Fibroblast of lung (primary cell): ENCODE measurements at places on chromosomes 2 and 18. TPM values are rescaled to one million over a fixed set of nuclear protein-coding genes. Genes with fewer than 3 reads are reported as not detected.

GRCh38 chr2:9137379-9138150 is 69.0 kb upstream of the ASAP2 start:
- no peak for DNase-seq
- no peaks in the 10 kb centered on the region for H3K27me3 ChIP-seq
- H3K4me1 ChIP-seq = peaks cover 2% of the 10 kb centered on the region
- H3K36me3 ChIP-seq = no peaks in the 10 kb centered on the region
- no peak overlapping the region for H3K27ac ChIP-seq
- H3K4me3 ChIP-seq = no peak overlapping the region

Gene ZC3H6
- polyA plus RNA-seq = 0.85 and 1.7 TPM in 2 replicates

Gene TEX44
- polyA plus RNA-seq = not detected in 2 replicates

- no peaks in the 10 kb centered on the region for H3K27me3 ChIP-seq
- no peaks in the 10 kb centered on the region for H3K36me3 ChIP-seq
- no peaks in the 10 kb centered on the region for H3K4me1 ChIP-seq
- peak; percentile 37 for DNase-seq
- H3K4me3 ChIP-seq = no peak overlapping the region
Observed at GRCh38 chr18:49547701-49548100, 14.2 kb upstream of the LIPG start.

DNA sequence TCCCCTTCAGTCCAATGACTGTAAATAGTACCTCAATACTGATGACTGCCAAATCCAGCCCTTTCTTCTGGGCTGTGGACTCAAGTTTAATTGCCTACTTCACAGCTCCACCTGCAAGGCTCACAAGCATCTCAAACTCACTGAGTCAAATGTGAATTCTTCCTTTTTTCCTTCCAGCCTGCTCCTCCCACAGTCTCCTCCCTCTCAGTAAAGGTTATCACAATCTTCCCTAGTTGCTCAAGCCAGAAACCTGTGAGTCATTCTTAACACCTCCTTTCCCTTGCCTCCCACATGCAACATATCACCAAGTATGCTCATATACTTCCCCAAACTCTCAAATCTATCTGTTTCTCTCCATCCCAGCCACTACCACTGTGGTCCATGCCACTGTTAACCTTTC is 3.7 kb upstream of the MFSD6 start:
- H3K27ac ChIP-seq = no peak overlapping the region
- no peaks in the 10 kb centered on the region for H3K4me1 ChIP-seq
- peak; percentile 60 for DNase-seq
- H3K4me3 ChIP-seq = no peak overlapping the region

- no peaks in the 10 kb centered on the region for H3K27me3 ChIP-seq
- H3K36me3 ChIP-seq = no peaks in the 10 kb centered on the region
- H3K4me1 ChIP-seq = peaks cover 32% of the 10 kb centered on the region
- no peak overlapping the region for H3K4me3 ChIP-seq
- no peak for DNase-seq
Observed at GRCh38 chr2:20578266-20578894, 72.5 kb downstream of the HS1BP3 start.

GRCh38 chr2:85018049-85018447 is 47.1 kb downstream of the KCMF1 start:
- no peaks in the 10 kb centered on the region for H3K27me3 ChIP-seq
- H3K36me3 ChIP-seq = no peaks in the 10 kb centered on the region
- DNase-seq = peak; percentile 28
- no peak overlapping the region for H3K27ac ChIP-seq
- H3K4me1 ChIP-seq = peaks cover 7% of the 10 kb centered on the region

Gene GNLY
- not detected in 2 replicates for polyA plus RNA-seq

GRCh38 chr18:78914249-78914935 is 65.2 kb upstream of the SALL3 start:
- no peak overlapping the region for H3K27ac ChIP-seq
- H3K36me3 ChIP-seq = no peaks in the 10 kb centered on the region
- H3K27me3 ChIP-seq = no peaks in the 10 kb centered on the region

Gene CPSF3
- polyA plus RNA-seq = 48.6 and 54.1 TPM in 2 replicates

DNA sequence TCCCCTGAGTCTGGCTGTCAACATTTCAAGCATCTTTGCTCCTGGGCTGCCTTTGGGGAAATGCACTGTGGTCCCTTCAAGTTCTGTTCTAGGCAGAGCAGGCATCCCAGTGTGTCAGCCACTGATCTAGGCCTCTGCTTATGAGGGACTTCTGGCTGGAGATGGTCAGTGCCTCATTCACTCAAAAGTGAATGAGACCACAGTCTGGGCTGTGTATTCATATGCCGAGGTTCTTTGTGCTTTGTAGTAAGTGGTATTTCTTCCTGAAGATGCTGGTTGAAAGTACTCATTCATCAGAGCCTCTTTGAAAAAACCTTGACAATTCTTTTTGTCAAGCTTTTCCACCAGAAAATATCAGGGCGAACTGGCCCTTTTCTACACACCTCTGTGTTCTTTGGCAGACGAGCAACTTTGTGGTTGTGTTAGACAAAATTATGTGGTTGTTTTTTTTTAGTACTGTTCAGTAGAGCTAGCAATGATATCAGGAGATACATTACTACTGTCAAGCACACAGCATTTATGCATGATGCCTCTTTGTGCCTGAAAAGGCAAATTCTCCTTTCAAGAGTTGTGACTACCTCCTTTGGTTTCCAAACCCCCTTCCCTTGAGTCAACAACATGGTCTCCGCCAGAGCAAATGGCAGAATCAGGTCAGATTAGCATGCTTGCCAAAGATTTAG is 510.9 kb upstream of the NRP2 start:
- H3K4me1 ChIP-seq = no peaks in the 10 kb centered on the region
- no peak for DNase-seq
- H3K27ac ChIP-seq = no peak overlapping the region
- H3K36me3 ChIP-seq = no peaks in the 10 kb centered on the region

Gene DCC
- polyA plus RNA-seq = 0.14 and 0.69 TPM in 2 replicates

DNA sequence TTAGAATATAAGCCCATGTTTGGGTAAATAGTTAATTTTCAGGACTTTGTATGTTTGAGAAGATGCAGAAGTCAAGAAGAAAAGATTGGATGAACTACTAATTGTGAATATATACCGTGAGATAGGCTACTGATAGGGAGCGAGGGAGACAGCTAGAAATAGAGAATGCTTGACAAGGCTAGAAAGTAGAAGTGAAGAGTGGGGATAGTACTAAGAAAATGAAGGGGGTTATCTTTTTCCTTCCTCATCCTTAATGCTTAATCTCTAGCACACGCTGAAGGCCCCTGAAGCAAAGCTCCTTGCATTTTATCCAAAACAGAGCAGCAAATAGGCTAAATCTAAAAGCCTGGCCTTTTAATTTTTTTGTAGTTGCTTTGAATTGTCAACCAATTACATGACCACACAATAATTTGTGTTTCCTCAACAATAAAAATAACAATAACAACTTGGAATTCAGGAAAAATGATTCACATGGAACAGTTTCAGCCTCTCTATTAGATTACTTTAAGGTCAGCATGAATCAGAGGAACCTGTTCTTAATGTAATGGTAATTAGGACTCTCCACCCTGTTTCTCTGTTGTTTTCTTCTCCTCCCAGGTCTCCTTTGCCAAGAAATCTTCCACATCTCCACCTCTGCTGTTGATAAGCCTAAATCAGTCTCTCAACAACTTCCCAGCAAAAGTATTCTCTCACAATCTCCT is 1071.3 kb upstream of the ZEB2 start:
- no peak overlapping the region for H3K4me3 ChIP-seq
- DNase-seq = no peak
- peaks cover 3% of the 10 kb centered on the region for H3K4me1 ChIP-seq
- no peaks in the 10 kb centered on the region for H3K36me3 ChIP-seq
- no peaks in the 10 kb centered on the region for H3K27me3 ChIP-seq

- peaks cover 3% of the 10 kb centered on the region for H3K27me3 ChIP-seq
- H3K4me3 ChIP-seq = peak overlapping the region; percentile 30
- no peak overlapping the region for H3K27ac ChIP-seq
- no peaks in the 10 kb centered on the region for H3K36me3 ChIP-seq
Observed at GRCh38 chr2:199851501-199851810, 464 bp upstream of the FTCDNL1 start.

GRCh38 chr18:77470569-77471413 is 221.1 kb downstream of the GALR1 start:
- DNase-seq = no peak
- H3K36me3 ChIP-seq = no peaks in the 10 kb centered on the region
- H3K27me3 ChIP-seq = no peaks in the 10 kb centered on the region
- H3K27ac ChIP-seq = no peak overlapping the region
- no peaks in the 10 kb centered on the region for H3K4me1 ChIP-seq

DNA sequence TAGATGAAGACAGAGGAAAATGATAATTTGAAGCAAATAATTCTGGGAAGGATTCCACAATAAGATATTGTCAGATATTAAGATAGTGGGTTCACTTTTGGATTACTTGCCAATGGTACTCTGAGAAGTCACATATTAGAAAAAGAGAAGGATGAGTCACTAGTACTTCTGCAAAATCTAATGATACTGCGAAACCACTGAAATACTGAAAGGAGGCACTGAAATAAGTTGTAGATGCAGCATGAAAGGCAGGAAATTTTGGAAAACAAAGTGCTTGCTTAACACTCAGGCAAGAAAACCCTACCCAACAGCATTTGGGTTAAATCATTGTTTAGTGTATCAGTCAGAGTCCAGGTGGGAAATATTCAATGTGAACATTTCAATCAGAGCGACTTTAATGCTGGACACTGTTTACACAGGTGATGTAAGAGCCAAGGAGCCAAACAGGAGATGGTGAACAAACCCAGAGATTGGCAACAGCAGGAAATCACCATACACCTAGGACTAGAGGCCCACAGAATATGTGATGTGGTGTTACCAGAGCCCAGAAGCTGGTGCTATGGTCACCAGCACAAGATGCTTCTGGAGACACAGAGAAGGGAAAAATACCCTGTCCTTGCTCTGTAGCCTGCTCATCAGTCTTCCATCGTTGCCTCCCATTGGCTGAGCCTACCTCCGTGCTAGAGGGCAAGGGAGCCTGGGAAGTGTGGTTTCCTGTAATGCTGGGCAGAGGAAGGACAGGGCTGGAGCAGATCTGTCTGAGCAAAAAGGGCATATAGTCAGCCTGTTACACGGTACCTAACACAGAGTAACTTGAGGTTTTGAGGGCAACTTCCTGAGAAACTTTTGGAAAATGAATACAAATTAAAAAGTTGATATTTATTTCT is 204.7 kb upstream of the ITGA4 start:
- H3K27ac ChIP-seq = no peak overlapping the region
- no peak for DNase-seq
- no peaks in the 10 kb centered on the region for H3K36me3 ChIP-seq

- no peaks in the 10 kb centered on the region for H3K27me3 ChIP-seq
- H3K36me3 ChIP-seq = no peaks in the 10 kb centered on the region
- no peaks in the 10 kb centered on the region for H3K4me1 ChIP-seq
- no peak for DNase-seq
Observed at GRCh38 chr2:72362733-72363132, 215.1 kb upstream of the CYP26B1 start.

Gene FBXO11
- 33.3 and 37.7 TPM in 2 replicates for polyA plus RNA-seq
